Heart right ventricle (tissue), 16 donors: ENCODE measurements at places on chromosomes 7 and 10. TPM values are rescaled to one million over a fixed set of nuclear protein-coding genes. Genes with fewer than 3 reads are reported as not detected.

Gene LIPN
- not detected for total RNA-seq

Gene GAD2
- not detected for total RNA-seq

Gene GCK
- 1.7 TPM for total RNA-seq

Gene DPCD
- total RNA-seq: 18.7 TPM

Gene GSAP
- total RNA-seq: 10.1 TPM

Gene ECHDC3
- 65.9 TPM for total RNA-seq

Gene PIP
- total RNA-seq: not detected

Gene ZP3
- not detected for total RNA-seq

Gene COL28A1
- total RNA-seq: 2.9 TPM

Gene MKX
- 0.53 TPM for total RNA-seq

Gene EN2
- 0.07 TPM for total RNA-seq

GRCh38 chr7:81470724-81471379 lies 299.0 kb downstream of the HGF start:
- no peak overlapping the region for H3K4me3 ChIP-seq
- no peak for DNase-seq
- peak overlapping the region; percentile 17 for H3K27ac ChIP-seq
- H3K36me3 ChIP-seq: no peaks in the 10 kb centered on the region
- H3K4me1 ChIP-seq: no peaks in the 10 kb centered on the region
- H3K27me3 ChIP-seq: no peaks in the 10 kb centered on the region

GRCh38 chr7:79290841-79291497 lies 162.5 kb downstream of the MAGI2 start:
- no peaks in the 10 kb centered on the region for H3K27me3 ChIP-seq
- DNase-seq: no peak
- H3K4me3 ChIP-seq: no peak overlapping the region
- H3K27ac ChIP-seq: no peak overlapping the region
- no peaks in the 10 kb centered on the region for H3K36me3 ChIP-seq
- no peaks in the 10 kb centered on the region for H3K4me1 ChIP-seq

GRCh38 chr10:69631566-69631965 lies 1.5 kb downstream of the FAM241B start:
- no peak overlapping the region for H3K4me3 ChIP-seq
- DNase-seq: no peak
- H3K4me1 ChIP-seq: peaks cover 13% of the 10 kb centered on the region
- H3K36me3 ChIP-seq: no peaks in the 10 kb centered on the region

DNA sequence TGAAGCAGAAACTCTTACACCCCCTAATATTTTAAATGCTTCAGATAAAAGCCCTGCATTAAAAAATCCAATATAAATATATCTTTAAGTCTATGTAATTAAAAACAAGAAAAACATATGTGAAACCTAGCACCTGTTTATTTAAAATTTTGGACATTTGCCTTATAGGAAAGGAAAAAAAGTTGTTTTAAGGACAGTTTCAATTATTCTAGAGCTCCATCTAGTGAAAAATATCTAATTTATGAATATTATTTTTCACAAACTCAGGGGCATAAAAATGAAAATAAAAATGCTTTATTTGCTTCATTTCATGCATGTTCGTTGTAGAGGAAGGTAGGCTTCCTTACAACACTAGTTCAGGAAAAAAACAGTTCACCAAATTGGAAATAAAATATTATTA lies 26.1 kb downstream of the ENKUR start:
- H3K27me3 ChIP-seq: no peaks in the 10 kb centered on the region
- H3K4me1 ChIP-seq: no peaks in the 10 kb centered on the region
- no peaks in the 10 kb centered on the region for H3K36me3 ChIP-seq
- H3K27ac ChIP-seq: no peak overlapping the region
- DNase-seq: no peak

DNA sequence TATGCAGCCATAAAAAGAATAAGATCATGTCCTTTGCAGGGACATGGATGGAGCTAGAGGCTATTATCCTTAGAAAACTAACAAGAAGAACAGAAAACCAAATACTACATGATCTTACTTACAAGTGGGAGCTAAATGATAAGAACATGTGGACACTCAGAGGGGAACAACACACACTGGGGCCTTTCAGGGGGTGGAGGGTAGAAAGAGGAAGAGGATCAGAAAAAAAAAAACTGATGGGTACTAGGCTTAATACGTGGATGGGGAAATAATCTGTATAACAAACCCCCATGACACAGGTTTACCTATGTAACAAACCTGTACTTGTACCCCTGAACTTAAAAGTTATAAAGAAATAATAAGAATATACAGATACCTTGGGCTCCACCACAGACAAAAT lies 514.2 kb downstream of the ARL4A start:
- no peak for DNase-seq
- H3K27ac ChIP-seq: no peak overlapping the region
- no peaks in the 10 kb centered on the region for H3K36me3 ChIP-seq
- no peak overlapping the region for H3K4me3 ChIP-seq
- H3K27me3 ChIP-seq: no peaks in the 10 kb centered on the region

DNA sequence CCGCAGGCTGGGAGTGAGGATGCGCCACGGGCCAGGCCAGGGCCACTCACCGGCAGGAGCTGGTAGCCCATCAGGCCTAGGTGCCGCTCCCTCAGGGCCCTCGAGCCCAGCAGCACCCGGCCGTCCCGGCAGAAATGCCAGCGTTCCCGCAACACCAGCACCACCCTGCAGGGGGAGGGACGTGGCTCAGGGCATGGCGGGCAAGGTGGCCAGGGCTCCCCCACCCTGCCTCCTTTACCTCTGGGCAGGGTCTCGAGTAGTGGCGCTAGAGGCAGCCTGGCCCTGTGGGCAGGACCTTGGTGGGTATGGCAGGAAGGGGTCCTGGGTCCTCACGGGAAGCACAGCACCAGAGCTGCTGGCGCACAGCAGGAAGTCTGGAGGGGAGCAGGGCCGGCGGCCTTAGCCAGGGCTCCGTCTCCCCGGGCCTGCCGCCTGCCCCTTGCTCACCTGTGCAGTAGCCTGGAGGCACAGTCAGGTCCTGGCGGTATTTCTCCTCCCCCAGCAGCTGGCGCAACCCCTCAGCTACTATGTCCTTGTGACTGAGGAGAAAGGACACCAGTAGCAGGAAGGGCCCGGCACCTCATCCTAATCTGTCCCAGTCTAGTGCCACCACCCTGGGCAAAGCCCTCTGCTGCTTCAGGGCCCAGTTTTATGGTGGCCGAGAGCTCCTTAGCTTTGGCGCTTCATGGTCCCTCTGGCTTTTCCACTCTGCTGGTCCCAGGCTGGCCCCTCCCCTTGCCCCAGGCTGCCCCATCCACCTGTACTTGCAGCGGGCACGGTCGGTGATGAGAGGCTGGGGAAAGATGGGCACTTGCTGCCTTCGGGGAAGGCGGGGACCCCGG lies 3.5 kb downstream of the FASTK start:
- peaks cover 51% of the 10 kb centered on the region for H3K4me1 ChIP-seq
- peak overlapping the region; percentile 36 for H3K27ac ChIP-seq
- DNase-seq: no peak

GRCh38 chr10:6101181-6101580 lies 12.3 kb downstream of the RBM17 start:
- peaks cover 31% of the 10 kb centered on the region for H3K36me3 ChIP-seq
- no peak overlapping the region for H3K27ac ChIP-seq
- DNase-seq: no peak
- H3K4me1 ChIP-seq: peaks cover 9% of the 10 kb centered on the region

DNA sequence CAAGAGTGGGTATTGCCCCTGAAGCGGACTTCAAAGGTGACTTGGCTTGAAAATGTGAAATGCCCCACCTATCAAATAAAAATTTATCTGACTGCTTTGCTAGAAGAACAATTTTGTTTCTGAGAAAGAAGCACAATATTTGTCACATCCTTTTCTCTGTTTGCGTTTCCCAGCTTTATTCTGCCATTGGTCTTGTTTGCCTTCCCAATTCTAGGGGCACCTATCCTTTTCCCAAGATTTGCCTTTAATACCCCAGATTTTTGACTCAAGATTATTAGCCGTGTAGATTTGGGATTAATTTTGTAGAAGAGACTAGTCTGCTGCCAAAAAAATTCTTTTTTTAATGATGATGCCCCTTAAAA lies 110.2 kb upstream of the LRGUK start:
- H3K4me1 ChIP-seq: no peaks in the 10 kb centered on the region
- H3K27me3 ChIP-seq: no peaks in the 10 kb centered on the region
- no peaks in the 10 kb centered on the region for H3K36me3 ChIP-seq
- H3K4me3 ChIP-seq: no peak overlapping the region
- DNase-seq: no peak
- no peak overlapping the region for H3K27ac ChIP-seq

- DNase-seq: no peak
- H3K36me3 ChIP-seq: no peaks in the 10 kb centered on the region
- H3K4me1 ChIP-seq: peaks cover 22% of the 10 kb centered on the region
- H3K27ac ChIP-seq: peak overlapping the region; percentile 54
- H3K27me3 ChIP-seq: no peaks in the 10 kb centered on the region
These were observed 91.7 kb downstream of the CUBN start for GRCh38 chr10:17037910-17038309.

DNA sequence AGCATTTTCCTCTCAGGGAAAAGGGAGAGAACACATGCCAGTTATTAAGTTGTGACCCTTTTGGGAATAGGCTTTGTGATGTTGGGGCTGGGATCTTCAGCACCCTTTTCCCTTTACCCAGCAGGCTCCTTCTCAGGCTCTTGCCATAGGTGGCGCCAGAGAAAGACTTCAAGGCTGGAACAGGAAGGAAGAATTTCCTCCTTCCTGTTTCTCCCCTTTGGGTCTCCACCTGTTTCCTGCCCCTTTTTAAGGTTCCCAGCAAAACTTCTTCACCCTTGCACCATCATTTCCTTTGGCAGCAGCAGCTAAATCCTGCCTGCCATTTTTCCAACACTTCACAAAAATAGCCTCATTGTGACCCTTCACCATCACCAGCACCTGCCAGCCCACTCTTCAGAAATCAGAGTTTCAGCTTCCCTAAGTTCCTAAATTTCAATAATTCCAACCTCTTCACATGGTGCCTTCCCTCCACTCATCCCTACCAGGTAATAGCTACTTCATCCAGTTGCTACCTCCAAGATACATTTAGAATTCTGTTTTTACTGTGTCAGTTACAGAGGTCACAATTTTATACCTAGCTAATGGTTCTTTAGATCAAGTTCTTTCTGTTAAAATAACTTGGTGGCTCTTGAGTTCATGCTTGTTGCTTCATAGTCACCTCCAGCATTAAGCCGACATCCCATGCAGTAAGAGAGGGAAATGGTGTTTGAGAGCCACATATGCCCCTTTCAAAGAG lies 22.4 kb upstream of the FOXK1 start:
- no peak for DNase-seq
- no peak overlapping the region for H3K27ac ChIP-seq
- H3K27me3 ChIP-seq: no peaks in the 10 kb centered on the region
- H3K4me1 ChIP-seq: peaks cover 14% of the 10 kb centered on the region

- no peaks in the 10 kb centered on the region for H3K4me1 ChIP-seq
- no peak overlapping the region for H3K4me3 ChIP-seq
- peaks cover 39% of the 10 kb centered on the region for H3K36me3 ChIP-seq
- no peak for DNase-seq
These were observed 9.2 kb downstream of the IKZF5 start for GRCh38 chr10:122999347-122999746.

GRCh38 chr7:141584935-141585334 lies 33.7 kb downstream of the AGK start:
- H3K4me3 ChIP-seq: no peak overlapping the region
- no peaks in the 10 kb centered on the region for H3K4me1 ChIP-seq
- H3K36me3 ChIP-seq: no peaks in the 10 kb centered on the region
- DNase-seq: no peak
- no peak overlapping the region for H3K27ac ChIP-seq
- H3K27me3 ChIP-seq: no peaks in the 10 kb centered on the region

- no peaks in the 10 kb centered on the region for H3K27me3 ChIP-seq
- H3K27ac ChIP-seq: peak overlapping the region; percentile 83
- peaks cover 35% of the 10 kb centered on the region for H3K4me1 ChIP-seq
- DNase-seq: no peak
These were observed 19.0 kb downstream of the TES start for GRCh38 chr7:116229366-116229765.

DNA sequence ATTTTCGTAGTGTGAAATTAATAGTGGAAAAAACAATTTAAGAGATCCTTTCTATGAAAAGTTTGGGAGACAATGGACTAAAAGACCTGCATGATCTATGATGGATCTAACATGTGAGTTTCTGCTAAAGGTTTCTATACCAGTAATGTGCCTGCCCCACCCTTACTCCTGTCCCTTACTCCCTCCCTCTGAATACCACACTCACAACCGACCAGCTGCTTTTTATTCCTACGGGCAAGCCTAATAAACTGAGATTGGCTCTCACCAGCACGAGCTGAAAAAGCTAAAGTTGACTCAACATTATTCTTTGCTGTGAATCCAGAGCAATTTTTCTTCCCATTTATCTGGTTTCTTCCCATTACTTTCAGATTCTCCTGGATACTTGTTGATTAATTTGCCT lies 17.8 kb upstream of the REEP3 start:
- H3K4me3 ChIP-seq: no peak overlapping the region
- H3K27ac ChIP-seq: no peak overlapping the region
- no peak for DNase-seq
- H3K27me3 ChIP-seq: no peaks in the 10 kb centered on the region
- H3K36me3 ChIP-seq: no peaks in the 10 kb centered on the region
- peaks cover 43% of the 10 kb centered on the region for H3K4me1 ChIP-seq

- no peak for DNase-seq
- peak overlapping the region; percentile 61 for H3K4me3 ChIP-seq
- H3K36me3 ChIP-seq: no peaks in the 10 kb centered on the region
- H3K4me1 ChIP-seq: peaks cover 7% of the 10 kb centered on the region
- H3K27ac ChIP-seq: peak overlapping the region; percentile 95
These were observed 1.2 kb upstream of the NAMPT start for GRCh38 chr7:106285855-106286492.

GRCh38 chr10:123229927-123230630 lies 75.9 kb downstream of the BUB3 start:
- H3K4me1 ChIP-seq: no peaks in the 10 kb centered on the region
- H3K36me3 ChIP-seq: no peaks in the 10 kb centered on the region

- H3K4me3 ChIP-seq: no peak overlapping the region
- H3K36me3 ChIP-seq: no peaks in the 10 kb centered on the region
- H3K4me1 ChIP-seq: no peaks in the 10 kb centered on the region
- peaks cover 15% of the 10 kb centered on the region for H3K27me3 ChIP-seq
- no peak for DNase-seq
These were observed 9.5 kb upstream of the ADAM12 start for GRCh38 chr10:126397640-126398382.

DNA sequence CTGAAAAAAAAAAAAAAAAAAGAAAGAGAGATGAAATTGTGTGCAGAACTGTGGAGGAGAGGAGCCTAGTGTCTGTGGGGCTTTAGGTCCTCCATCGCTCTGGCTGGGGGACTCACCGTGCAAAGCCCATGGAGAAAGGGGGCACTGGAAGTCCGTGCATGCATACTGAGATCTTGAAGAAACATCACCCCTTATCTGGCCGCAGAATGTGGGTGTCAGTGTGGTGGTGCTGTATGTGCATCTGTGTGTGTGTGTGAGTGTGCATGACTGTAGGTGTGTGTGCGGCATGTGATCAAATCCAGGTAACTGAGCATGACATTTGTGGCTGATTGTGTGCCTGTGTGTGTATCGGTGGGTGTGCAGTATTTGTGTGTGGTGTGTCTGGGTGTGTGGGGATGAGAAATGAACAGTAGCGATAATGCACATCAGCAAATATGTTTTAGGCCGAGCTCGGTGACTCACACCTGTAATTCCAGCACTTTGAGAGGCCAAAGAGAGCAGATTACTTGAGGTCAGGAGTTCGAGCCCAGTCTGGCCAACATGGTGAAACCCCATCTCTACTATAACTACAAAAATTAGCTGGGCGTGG lies 8.8 kb upstream of the CLDN3 start:
- no peak for DNase-seq
- H3K4me3 ChIP-seq: no peak overlapping the region
- no peak overlapping the region for H3K27ac ChIP-seq
- no peaks in the 10 kb centered on the region for H3K27me3 ChIP-seq
- no peaks in the 10 kb centered on the region for H3K36me3 ChIP-seq
